ENCODE measurements at places on chromosomes 1 and 21. TPM values are rescaled to one million over a fixed set of nuclear protein-coding genes. Genes with fewer than 3 reads are reported as not detected.

DNA sequence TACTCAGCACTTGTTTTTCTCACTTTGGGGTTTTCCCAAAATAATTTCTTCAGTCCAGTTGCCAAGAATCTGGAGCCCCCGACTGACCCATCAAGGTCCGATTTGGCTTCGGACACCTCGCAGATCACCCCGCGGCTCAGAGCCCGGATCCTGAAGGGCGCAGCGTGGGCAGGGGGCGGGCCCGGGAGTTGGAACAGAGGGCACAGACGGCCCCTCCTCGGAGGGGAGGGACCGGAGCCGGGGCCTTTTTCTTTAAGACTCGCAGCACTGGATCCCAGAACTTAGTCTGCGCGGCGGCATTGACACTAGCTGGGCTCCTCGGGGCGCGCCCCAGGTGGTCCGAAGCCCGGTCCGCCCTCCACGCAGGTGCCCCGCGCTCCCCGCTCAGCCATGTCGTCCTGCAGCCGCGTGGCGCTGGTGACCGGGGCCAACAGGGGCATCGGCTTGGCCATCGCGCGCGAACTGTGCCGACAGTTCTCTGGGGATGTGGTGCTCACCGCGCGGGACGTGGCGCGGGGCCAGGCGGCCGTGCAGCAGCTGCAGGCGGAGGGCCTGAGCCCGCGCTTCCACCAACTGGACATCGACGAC, at the start of gene CBR3:
CBR3 (plus strand) TSS at position 277 of the 588 bp plus-strand sequence; CDS start at position 391, 114 bp downstream.
- peaks cover 8% of the 10 kb centered on the region for H3K4me1 ChIP-seq
- DNase-seq: peak; percentile 45
- no peaks in the 10 kb centered on the region for H3K36me3 ChIP-seq
- H3K4me3 ChIP-seq: peak within 1 kb of the TSS; percentile 68
- peak within 1 kb of the TSS; percentile 71 for H3K27ac ChIP-seq

GRCh38 chr1:229148743-229149142, 122.2 kb upstream of the RAB4A start:
- H3K4me3 ChIP-seq: no peak overlapping the region
- H3K4me1 ChIP-seq: no peaks in the 10 kb centered on the region
- H3K27ac ChIP-seq: no peak overlapping the region
- DNase-seq: no peak
- no peaks in the 10 kb centered on the region for H3K27me3 ChIP-seq
- H3K36me3 ChIP-seq: no peaks in the 10 kb centered on the region

DNA sequence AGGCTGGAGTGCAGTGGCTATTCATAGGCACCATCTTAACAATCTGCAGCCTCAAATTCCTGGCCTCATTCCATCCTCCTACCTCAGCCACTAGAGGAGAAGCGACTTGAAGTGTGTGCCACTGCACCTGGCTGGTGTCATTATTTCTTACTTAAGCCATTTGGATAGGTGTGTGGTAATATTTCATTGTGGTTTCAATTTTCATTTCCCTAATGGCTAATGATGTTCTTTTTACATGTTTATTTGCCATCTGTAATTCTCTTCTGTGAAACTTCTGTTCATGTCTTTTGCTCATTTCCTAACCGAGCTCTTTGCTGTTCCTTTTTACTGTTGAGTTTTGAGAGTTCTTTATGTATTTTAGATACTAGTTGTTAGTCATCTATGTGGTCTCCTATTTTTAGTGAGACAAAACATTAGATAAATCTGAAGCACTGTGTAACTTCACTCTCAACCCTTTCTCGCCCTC, 66.8 kb downstream of the SLC27A3 start:
- H3K36me3 ChIP-seq: no peaks in the 10 kb centered on the region
- H3K4me1 ChIP-seq: peaks cover 16% of the 10 kb centered on the region
- DNase-seq: peak; percentile 44
- no peak overlapping the region for H3K4me3 ChIP-seq
- H3K27me3 ChIP-seq: no peaks in the 10 kb centered on the region
- H3K27ac ChIP-seq: peak overlapping the region; percentile 52

DNA sequence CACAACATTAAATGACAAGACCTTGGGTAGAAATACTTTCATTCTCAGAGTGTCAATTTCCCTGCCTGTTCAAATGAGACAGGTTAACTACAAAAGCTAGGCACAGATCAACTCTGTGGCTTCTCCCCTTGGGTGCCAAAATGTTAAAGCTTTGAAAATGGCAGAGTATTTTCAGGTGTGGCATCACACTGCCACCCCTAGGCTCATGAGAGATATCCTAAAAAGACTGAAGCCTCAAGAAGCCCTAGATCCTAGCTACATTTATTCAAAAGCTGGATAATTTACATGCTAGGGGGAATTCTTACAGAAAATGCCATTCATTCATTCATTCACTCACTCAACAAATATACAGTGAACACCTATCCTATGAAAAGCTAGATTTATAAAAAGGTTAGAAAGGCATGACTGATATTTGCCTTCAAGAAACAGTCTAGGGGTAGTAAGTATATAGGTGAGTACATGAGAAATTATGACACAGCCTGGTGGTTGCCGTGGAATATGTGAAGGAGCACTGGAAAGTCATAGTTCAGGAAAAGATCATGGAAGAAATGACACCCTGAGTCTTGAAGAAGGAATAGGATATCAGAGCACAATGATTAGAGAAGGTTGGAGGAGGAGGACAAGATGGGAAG, 15.9 kb upstream of the RAB4A start:
- no peaks in the 10 kb centered on the region for H3K27me3 ChIP-seq
- no peaks in the 10 kb centered on the region for H3K36me3 ChIP-seq
- no peak overlapping the region for H3K4me3 ChIP-seq

GRCh38 chr21:16078382-16078781, 348.6 kb downstream of the USP25 start:
- H3K27ac ChIP-seq: no peak overlapping the region
- H3K4me3 ChIP-seq: no peak overlapping the region
- no peaks in the 10 kb centered on the region for H3K4me1 ChIP-seq
- H3K27me3 ChIP-seq: no peaks in the 10 kb centered on the region

DNA sequence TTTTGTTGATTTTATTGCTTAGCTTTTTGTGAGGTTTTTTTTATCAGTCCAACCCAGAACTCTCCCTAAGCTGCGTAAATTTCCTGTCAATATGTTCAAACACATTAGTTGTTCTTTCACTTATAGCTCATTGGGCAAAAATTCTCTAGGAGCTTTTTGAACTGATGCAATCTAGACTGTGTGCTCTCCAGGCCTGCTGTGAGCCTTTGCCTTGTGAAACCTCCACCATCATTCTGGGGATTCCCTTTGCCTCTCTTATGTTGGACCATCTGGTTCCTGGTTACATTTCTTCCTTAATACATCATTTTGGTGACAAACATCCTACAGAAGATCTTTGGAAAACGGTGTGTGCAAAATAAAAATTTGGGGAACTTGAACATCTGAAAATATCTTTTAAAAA, 247.2 kb downstream of the LRRC7 start:
- no peak overlapping the region for H3K4me3 ChIP-seq
- H3K4me1 ChIP-seq: no peaks in the 10 kb centered on the region
- no peaks in the 10 kb centered on the region for H3K36me3 ChIP-seq
- no peaks in the 10 kb centered on the region for H3K27me3 ChIP-seq

DNA sequence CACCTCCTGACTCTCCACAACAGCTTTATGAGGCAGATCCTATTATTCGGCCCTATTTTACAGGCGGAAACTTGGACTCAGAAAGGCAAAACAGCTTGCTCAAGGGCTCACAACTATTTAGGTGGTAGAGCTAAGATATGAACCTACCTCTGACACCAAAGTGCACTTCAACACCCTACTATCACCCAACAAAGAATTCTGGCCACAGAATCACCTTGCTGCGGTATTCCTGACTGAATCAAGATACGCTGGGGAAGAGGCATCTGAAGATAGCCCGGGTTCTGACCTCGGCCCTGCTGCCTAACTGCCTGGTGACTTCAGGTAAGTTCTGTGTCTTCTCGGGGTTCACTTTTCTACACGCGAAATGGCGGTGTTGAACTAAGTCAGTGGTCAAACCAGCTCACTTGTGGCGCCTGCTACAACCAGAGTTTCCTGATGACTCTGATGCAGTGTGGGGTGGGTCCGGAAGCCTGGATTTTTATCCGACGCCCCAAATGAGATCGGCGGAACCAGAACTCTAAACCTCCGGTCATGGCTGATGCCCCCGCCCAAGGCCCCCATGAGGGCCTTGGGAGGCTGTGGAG, 608 bp downstream of the PEF1 start:
- no peaks in the 10 kb centered on the region for H3K27me3 ChIP-seq
- H3K36me3 ChIP-seq: no peaks in the 10 kb centered on the region
- H3K4me3 ChIP-seq: peak overlapping the region; percentile 78

DNA sequence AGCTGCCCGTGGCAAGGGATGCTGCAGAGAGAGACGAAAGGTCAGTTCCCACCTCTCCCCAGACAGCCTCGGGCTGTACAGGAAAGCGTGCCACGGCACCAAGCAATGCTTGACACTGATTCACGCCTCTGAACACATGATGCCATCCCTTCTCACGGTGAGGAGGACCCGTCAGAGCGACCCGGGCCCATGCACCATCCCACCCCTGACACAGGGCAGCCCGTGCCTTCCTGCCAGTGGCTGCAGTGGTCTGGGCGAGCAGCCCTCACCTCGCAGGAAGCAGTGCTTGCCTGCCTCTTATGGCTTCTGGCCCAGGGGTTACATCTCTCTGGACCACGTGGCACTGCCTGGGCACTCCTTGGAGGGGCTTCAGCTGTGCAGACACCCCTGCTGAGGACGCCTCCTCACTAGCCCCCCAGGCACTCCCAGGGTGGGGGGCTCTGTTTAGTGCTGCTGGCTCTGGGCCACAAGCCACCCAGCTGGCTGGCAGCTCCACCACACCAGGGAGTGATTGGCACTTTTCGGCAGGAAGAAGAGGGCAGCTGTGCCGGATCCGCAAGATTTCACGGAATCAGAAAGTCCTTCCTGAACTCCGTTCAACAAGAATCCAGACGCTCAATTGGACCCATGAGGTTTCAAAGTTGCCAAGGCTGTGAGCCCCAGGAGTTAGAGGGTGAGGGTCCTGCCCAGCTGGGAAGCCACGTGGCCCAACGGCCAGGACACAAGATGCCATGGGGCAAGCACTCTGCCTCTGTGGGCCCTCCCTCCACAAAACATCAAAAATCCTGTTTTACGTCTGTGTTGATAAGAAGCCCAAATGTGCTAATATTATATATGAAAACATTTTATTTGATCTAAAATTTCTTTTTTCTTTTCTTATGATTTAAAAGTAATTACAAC, 34.8 kb upstream of the SLC19A1 start:
- no peak overlapping the region for H3K4me3 ChIP-seq
- H3K36me3 ChIP-seq: no peaks in the 10 kb centered on the region
- no peaks in the 10 kb centered on the region for H3K4me1 ChIP-seq
- peaks cover 25% of the 10 kb centered on the region for H3K27me3 ChIP-seq
- no peak overlapping the region for H3K27ac ChIP-seq

- H3K27me3 ChIP-seq: no peaks in the 10 kb centered on the region
- no peak for DNase-seq
- peak overlapping the region; percentile 64 for H3K4me3 ChIP-seq
Measured at GRCh38 chr1:156675210-156676113, 1.7 kb downstream of the NES start.

- DNase-seq: no peak
- H3K36me3 ChIP-seq: no peaks in the 10 kb centered on the region
- H3K27ac ChIP-seq: peak overlapping the region; percentile 74
- no peaks in the 10 kb centered on the region for H3K27me3 ChIP-seq
- peaks cover 47% of the 10 kb centered on the region for H3K4me1 ChIP-seq
- H3K4me3 ChIP-seq: no peak overlapping the region
Measured at GRCh38 chr1:164660412-164660772, 101.4 kb downstream of the PBX1 start.

DNA sequence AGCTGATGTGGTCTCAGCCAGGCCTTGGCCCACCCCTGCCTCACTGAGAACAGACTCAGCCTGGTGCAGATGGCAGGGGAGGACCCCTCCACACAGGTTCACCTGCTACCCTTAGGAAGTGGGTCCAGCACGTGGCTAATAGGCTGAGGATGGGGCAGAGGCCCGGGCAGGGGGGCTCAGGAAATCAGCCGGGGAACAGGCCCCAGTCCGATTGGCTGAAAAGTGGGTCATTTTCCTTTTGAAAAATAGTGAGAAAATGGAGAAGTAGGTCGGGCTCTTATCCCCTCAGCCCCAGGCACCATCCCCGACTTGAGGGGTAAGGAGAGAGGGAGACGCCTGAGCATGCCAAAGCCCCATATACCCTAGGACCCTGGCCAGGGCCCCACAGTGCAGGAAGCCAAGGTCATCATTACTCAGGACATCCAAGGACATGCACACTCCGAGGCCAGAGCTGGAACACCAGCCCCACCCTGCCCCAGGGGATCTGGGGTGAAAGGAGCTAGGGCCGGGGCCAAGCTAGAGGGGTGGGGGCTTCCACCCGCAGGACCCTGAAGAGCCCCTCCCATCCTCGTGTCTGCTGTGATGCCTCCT, 11.0 kb downstream of the DLGAP3 start:
- no peaks in the 10 kb centered on the region for H3K4me1 ChIP-seq
- no peaks in the 10 kb centered on the region for H3K36me3 ChIP-seq
- DNase-seq: no peak
- no peak overlapping the region for H3K4me3 ChIP-seq
- no peak overlapping the region for H3K27ac ChIP-seq
- peaks cover 17% of the 10 kb centered on the region for H3K27me3 ChIP-seq

- no peak overlapping the region for H3K27ac ChIP-seq
- DNase-seq: no peak
- no peaks in the 10 kb centered on the region for H3K36me3 ChIP-seq
- no peak overlapping the region for H3K4me3 ChIP-seq
- no peaks in the 10 kb centered on the region for H3K4me1 ChIP-seq
- H3K27me3 ChIP-seq: no peaks in the 10 kb centered on the region
Measured at GRCh38 chr1:93302078-93302477, 43.6 kb upstream of the DR1 start.

- H3K36me3 ChIP-seq: no peaks in the 10 kb centered on the region
- no peak overlapping the region for H3K4me3 ChIP-seq
- no peaks in the 10 kb centered on the region for H3K4me1 ChIP-seq
Measured at GRCh38 chr1:26352338-26352679, 1.6 kb downstream of the CRYBG2 start.

DNA sequence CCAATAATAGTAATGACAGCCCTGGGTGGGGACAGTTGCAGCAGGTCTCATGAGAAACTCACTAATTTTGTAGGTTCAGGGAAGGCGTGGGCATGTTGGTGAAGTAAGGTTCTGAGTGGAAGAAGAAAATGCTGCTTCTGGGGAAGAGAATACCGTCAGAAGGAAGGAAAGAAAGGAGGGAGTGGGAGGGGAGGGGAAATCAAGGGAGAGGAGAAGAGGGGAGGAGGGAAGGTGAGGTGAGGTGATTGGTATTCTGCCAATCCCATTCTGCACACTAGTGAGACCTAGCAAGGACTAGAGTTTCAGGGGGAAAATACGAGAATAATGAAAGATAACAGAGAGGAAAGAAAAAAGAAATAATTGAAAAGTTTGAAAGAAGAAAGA, 32.4 kb upstream of the MGST3 start:
- no peaks in the 10 kb centered on the region for H3K36me3 ChIP-seq
- peaks cover 12% of the 10 kb centered on the region for H3K4me1 ChIP-seq
- no peaks in the 10 kb centered on the region for H3K27me3 ChIP-seq
- peak overlapping the region; percentile 20 for H3K27ac ChIP-seq
- H3K4me3 ChIP-seq: peak overlapping the region; percentile 72
- DNase-seq: no peak

The NECTIN4 gene
- total RNA-seq: not detected

The VHLL gene
- not detected for total RNA-seq

The DHX9 gene
- 38.9 TPM for total RNA-seq

The NGF gene
- total RNA-seq: not detected

The TTC39A gene
- 12.0 TPM for total RNA-seq

The SPRR5 gene
- not detected for total RNA-seq

The ELF3 gene
- not detected for total RNA-seq

The ANGPTL3 gene
- 0.33 TPM for total RNA-seq

The BEND5 gene
- 1.5 TPM for total RNA-seq

The SLC30A10 gene
- total RNA-seq: not detected

The DNASE2B gene
- total RNA-seq: 8.2 TPM

Data from gastrocnemius medialis (tissue), 4 donors.